LoVo (cell line): ENCODE measurements at places on chromosomes 5 and 9.
A peak's percentile ranks its signal among the peaks of the same experiment; 100 is the strongest.

- no peak for DNase-seq
Observed at GRCh38 chr5:9056046-9056445, 489.8 kb downstream of the SEMA5A start.

DNA sequence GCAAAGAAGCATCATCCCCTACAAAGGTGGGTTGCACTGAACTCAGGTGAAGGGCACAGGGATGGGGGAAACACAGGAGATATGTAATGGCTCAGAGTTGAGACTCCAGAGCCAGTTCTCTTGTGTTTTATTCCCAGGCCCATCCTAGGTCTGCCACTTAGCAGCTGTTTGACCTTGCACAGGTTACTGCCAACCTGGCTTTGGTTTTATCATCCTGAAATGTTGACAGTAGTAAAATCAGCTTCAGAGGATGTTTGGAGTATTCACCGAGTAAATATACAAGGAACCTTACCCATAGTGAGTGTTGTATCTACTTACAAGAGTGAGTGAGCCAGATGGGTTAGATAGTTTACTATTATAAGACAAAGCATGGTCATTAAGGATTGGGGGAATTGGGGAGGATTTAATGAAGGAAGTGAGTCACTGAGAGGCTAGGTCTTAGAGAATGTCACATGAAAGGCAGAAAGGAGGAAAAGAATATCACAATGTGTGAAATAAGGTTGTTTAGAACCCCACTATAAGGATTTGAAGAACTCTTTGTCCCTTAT, 141.3 kb downstream of the MAN2A1 start:
- no peak for DNase-seq

DNA sequence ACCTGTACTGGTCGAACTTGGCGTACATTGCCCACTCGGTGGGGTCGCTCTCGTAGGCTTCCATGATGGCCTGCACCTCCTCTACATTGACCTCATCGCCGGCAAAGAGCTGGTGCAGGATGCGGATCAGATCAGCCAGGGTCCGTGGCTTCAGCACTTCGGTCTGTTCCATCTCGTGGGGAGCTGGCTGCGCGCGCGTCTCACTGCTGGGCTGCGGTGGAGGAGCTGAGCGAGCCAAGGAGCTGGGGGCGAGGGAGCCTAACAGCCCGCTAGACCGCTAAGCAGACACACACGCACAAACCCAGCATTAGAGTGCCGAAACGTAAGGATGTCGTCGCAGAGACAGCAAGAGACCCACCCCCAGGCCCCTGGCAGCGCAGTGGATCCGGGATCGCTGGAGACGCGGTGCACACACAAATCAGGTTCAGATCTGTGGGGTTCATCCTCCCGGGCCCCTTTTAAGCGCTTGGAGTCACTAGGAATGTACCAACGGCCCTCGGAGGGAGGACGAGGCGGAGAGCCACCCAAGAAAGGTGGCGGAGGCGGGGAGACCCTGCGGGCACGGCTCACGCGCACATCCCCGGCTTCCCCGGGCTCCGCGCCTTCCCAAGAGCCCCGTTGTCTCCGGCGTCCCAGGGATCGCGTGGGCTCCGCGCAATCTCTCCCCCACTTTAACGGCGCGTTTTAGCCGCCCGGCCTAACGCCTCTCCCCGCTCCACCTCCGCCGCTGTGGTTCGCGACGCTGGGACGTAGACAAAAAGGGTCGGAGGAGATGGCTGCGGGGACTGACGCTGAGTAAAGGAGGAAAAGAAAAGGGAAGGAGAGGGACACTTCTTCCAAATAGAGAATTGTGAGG, at the start of gene CDO1:
Gene CDO1 (minus strand): TSS at position 434 of the 856 bp plus-strand sequence. CDS start 262 bp downstream, at position 172.
- DNase-seq = no peak

- DNase-seq = no peak
Observed at GRCh38 chr5:151612689-151613427, 21.7 kb upstream of the FAT2 start.

DNA sequence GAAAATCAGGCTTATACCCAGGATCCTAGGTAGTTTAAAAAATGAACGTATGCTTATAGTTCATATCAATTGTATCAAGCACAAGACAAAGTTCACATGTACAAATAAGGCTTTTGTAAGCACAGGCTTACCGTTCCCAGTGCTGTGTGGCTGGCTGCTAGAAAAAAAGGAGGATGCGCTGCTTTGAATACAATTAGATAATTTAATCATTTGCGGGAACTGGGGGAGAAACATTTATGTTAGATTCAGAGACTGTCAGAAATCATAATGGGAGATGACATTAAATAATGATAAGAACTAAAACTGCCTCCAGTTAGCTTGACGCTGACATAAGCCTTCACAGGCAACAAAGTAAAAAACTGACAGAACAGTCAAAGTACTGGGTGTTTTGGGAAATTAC, 93.2 kb downstream of the FNBP1 start:
- DNase-seq = no peak

GRCh38 chr9:31136524-31136923, 1247.9 kb upstream of the ACO1 start:
- no peak for DNase-seq

DNA sequence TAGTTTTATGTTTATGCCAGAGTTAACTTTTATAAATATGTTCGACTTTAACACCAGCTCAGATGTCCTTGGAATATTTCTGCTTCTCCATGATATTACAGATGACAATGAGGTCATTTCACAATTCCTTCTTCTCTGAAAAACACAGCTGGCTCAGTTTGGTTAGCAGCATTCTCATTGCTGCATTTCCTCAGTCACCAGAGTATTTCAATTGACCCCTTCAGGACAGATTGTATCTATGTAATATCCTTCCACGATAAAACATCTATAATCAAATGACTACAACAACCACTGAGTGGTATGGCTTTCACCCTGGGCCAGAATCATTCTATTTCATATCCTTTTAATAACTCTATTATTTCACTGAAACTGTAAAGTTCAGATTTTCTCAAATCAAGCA, 148.7 kb downstream of the OXCT1 start:
- no peak for DNase-seq

- DNase-seq = no peak
Observed at GRCh38 chr9:131402738-131403492, 9.0 kb downstream of the PRRC2B start.

GRCh38 chr9:33155393-33155792, 11.7 kb downstream of the B4GALT1 start:
- no peak for DNase-seq

GRCh38 chr5:125348221-125348692, 601.8 kb upstream of the ZNF608 start:
- DNase-seq = no peak

- no peak for DNase-seq
Observed at GRCh38 chr9:33311953-33312352, 21.6 kb downstream of the NFX1 start.

DNA sequence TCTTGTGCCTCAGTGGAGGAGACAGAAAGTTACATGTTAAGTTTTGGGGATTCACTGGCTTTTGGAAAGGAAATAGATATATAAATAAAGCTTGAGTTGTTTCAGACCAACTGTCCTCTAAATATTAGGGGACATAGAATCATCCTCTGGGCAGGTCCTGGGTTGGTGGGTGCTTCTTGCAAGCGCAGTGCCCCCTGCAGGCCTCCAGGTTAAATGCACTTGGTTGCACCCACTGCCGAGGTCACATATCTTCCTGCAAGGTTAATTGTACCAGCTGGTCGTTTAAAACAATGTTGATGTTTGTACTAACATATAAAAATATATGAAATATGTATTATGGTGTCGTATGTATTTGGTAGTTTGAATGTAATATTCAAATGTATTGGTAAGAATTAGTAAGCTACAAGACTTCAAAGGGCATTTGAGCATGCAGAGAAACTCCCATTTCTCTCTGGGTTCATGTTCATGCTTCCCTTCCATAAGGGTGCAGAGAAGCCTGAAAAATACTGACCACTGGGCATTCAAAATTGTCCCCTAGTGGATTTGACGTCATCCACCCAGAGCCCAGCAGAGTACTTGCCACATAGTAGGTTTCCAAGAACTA, 87.0 kb downstream of the ZNF618 start:
- DNase-seq = peak; percentile 28

DNA sequence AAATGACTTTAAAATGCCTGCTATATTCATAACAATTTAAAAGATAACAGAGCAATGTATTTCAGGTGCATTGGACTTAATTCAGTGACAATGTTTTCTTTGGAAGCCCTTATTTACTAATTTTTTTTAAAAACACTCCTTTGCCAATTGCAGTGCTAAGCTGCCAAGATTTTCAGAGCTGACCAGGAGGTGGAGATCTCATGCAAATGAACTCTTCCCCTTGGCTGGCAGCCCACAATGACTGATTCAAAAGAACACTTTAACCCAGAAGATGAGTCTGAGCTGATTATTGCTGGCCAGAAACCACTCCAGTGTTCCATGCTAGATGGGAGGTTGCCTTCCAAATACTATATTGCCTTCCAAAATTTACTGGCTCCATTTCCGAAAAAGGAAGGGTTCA, 128.3 kb upstream of the CCNH start:
- DNase-seq = peak; percentile 23

- DNase-seq = no peak
Observed at GRCh38 chr5:149432911-149433401, 53.9 kb upstream of the IL17B start.

- peak; percentile 20 for DNase-seq
Observed at GRCh38 chr5:154937186-154937717, 759 bp downstream of the GEMIN5 start.

GRCh38 chr9:130042885-130043653, at the start of gene FNBP1:
Gene FNBP1 (minus strand): TSS chr9:130043189. CDS start chr9:130042975, 214 bp downstream.
- peak; percentile 68 for DNase-seq
